ENCODE measurements at places on chromosomes 11 and 22.

DNA sequence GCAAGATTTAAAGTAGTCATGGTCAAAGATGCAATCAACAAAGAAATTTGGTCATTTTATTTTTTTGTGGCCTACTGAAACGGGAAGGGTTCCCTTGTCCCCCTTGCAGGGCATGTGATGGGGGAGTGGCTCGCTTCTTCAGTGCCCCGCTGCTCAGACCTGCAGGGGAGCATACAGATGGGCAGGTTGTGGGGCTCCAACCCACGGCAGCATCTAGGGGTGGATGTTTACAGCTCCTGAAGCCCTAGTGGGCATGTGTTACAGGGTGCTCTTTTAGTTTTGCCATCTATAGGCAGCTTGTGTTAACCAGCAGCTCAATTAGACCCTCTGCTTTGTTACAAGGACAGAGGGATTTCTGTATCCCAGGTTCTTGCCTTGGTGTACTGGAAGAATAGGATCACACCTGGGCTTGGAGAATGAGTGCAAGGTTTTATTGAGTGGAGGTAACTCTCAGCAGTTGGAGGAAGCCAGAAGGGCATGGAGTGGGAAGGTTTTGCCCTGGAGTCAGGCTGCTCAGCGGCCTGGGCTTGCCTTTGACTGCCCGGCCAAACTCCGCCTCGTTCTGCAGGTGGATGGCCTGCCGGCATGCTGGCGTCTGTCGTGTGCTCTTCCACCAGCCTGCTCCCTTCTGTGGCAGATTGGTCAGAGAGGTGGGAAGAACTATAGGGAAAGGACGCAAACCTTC lies 9.4 kb downstream of the GSTP1 start:
- DNase-seq, result no peak

DNA sequence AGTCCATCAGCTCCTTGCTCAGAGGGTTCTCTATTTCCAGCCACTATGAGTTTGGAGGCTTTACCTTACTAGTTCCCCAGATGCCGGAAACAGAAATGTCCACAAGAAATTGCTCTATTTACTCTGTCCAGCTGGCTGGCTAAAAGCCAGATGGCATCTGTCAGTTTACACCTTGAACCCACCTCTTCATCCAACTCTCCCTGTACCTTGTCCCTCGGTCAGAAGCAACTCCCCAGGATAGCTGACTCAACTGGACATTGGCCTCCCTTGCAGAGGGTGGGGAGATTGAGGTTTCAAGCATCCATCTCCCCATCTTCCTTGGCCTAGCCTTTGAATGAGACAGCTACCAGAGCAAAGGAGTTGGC lies 1.7 kb downstream of the C2CD2L start:
- no peak for DNase-seq

- DNase-seq, result no peak
Measured at GRCh38 chr11:73267906-73268540, 4.1 kb upstream of the P2RY6 start.

- no peak for DNase-seq
Measured at GRCh38 chr11:121577106-121577848, 124.5 kb upstream of the SORL1-AS1 start.

DNA sequence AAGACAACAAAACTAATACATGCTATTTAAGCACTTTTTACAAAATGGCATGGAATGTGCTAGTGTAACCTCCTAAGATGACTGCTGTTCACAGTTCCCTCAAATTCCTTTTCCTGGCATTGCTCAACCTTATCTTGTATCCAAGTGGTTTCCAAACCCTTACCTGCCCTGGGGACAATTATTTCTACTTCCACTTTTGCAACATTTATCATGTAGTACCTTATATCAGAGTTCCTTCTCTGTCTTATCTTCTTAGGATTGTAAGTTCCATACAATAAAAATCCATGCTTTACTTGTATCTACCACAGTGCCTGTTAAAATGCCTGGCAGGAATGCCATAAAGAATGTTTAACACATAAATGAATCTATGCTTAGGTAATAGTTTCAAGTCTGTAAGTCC lies 109.2 kb upstream of the MTMR2 start:
- no peak for DNase-seq

GRCh38 chr22:37365950-37366349 lies 61.3 kb downstream of the ELFN2 start:
- DNase-seq, result no peak

DNA sequence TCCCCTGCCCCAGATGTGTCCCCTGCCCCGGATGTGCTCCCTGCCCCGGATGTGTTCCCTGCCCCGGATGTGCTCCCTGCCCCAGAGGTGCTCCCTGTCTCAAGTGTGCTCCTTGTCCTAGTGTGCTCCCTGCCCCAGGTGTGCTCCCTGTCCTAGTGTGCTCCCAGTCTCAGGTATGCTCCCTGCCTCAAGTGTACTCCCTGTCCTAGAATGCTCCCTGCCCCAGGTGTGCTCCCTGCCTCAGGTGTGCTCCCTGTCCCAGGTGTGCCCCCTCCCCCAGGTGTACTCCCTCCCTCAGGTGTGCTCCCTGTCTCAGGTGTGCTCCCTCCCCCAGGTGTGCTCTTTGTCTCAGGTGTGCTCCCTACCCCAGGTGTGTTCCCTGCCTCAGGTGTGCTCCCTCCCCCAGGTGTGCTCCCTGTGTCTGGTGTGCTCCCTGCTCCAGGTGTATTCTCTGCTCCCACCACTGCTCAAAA lies 48.7 kb upstream of the RASD2 start:
- no peak for DNase-seq

DNA sequence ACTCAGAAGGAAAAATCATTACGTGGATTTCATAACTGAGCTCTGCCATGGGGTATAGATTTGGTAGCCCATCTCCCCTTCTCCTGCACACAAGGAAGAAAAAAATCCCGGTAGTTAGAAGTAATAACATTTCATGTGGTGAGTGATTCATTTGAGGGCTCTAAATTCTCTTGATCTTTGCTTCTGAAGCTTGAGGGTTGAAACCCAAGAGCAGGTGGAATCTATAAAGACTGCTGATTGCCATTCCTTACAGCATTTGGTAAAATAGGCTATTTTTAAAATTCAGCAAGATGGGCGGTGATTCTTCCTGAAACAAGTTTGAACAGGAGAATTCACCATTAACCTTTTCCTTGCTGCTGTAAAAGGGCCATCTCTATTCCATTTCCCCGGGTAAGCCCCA lies 266.1 kb downstream of the CADM1 start:
- DNase-seq, result no peak

DNA sequence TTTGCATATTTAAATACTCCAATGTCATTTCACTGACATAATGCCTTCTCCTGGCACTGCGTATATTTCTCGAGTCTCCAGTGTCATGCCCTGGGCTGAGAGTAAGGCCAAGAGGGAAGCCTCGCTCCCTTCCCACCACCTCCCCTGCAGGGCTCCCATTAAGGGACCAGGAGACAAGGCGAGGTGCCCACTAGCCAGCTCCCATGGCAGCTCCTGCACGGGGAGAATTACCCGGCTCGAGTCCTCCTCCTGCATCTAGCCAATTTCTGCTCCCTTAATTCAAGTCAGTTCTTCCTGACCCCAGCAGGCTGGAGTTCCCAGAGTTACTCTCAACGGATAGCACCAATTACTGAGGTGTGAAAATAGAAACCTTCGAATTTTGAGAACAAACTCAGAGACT lies 31.9 kb downstream of the OPCML start:
- DNase-seq, result no peak

DNA sequence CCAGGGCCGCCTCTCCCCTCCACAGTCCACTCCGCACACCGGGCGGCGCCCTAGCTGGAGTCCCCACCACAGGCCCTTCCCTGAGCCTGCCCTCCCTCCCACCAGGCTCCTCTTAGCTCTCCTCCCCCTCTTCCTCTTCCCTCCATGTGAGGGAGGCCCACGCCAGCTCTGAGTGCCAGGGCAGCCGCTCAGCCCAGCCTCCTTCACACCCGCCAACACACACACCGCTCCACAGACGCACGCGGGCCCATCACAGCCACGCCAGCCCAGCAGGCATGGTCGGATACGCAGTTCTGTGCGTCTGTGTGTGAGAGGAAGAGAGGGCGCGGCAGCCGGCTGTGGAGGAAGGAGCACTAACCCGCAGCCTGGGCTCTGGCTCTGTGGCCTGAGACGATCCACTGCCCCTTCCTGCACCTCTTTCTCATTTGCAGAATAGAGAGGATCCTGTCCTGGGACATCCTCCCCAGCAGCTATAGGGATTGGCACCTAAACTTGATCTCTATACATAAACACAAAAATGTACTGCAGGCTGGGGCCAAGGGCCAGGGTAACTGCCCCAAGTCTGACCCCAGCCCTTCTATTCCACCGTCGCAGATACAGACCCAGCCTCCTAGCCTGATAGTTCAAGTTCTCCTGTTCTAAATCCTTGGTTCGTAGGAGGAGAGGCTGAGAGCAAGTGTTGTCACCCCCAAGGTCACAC lies 3.5 kb downstream of the CHRM4 start:
- no peak for DNase-seq

DNA sequence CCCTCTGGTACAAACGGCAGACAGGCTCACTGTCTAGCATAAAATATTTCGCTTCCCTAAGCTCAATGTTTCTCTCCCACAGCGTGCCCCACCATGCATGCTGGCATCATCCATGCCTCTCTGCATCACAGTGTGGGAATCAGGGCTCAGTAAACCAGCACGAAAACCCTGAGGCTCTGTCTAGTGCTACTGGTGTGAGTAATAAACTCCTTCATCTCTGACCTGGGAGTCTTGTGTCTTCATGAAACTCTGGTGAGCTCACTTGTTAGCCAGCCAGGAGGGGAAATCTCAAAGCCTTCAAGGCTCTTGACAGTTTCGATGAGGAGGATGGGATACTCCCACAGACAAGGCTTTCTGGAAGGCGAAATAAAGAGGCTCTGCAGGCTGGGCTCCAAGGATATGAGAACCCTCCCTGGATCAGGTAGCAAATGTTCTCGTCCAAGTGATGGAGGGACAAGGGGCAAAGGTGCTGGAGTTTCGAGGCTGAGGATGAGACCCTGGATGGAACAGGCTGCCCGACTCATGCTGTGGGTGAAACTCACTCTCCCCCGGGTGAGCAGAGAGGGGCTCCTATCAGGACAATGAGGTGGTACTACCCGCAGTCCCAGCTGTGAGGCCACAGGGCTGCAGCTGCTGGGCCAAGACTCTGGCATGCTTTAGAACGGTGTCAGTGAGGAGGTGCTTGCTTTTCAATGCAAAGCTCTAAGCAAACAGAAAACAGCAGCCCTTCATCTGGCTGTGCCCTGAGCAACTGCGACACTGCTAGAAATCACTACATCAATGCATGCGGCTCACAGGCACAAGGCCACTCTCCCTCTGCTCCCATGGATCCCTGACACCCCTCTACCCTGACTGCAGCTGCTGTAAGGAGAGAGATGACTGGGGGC lies 69.3 kb downstream of the SHANK2 start:
- DNase-seq, result no peak

- DNase-seq, result no peak
Measured at GRCh38 chr11:7749456-7749855, 43.2 kb upstream of the OVCH2 start.

DNA sequence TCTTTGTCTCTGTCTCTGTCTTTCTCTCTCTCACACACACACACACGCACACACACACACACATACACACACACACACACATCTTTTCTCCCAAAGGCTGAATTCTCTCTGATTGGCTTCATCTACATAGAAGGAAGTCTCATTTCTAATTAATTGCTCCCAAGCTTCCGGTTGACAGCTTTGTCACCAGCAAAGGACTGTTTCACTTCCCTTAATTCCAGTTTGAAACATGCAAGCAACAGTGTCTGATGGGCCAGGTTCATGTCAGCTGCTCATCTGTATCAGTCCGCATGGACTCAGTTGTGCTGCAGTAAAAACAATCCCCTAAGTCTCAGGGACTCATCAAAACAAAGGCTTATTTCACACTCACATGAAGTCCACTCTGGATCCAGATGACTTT lies 16.2 kb upstream of the PVALB start:
- DNase-seq, result no peak

GRCh38 chr22:41979423-41980250 lies 10.4 kb downstream of the SEPTIN3 start:
- no peak for DNase-seq

Measured in forelimb muscle (tissue), 1 donor.